ENCODE measurements at places on chromosomes 1 and 21.

GRCh38 chr1:58149271-58149812, 397.2 kb downstream of the OMA1 start:
- no peak for DNase-seq

- no peak for DNase-seq
Measured at GRCh38 chr1:53614231-53615021, 124.5 kb downstream of the GLIS1 start.

- no peak for DNase-seq
Measured at GRCh38 chr1:34272152-34272551, 95.4 kb downstream of the C1orf94 start.

DNA sequence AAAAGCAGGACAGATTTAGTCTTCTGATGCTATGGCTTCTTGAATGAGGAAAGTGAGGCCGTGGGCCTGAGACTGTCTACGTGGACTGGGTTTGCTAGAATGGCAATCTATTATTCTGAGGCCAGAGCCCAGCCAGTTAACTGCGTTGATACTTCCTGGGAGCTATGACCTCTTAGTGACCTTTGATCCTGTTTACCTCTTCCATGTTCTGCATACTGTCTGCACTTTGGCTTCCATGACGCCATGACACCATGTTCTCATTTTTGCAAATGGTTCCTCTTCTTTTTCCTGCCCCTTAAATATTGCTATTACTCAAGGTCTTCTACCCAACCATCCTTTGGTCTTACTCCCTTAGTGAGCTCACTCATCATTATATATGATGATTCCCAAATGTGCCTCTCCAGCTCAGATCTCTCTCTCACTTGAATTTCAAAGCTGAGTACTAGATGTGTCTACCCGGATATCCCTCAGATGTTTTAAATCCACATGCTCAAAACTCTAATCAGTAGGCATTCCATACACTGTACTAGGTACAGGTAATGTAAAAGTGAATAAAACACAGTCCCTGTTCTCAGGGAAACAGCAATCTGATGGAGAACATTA, 66.1 kb upstream of the ATP1A1 start:
- no peak for DNase-seq

- DNase-seq, result no peak
Measured at GRCh38 chr1:25569597-25570396, 26.4 kb downstream of the LDLRAP1 start.

- DNase-seq, result no peak
Measured at GRCh38 chr21:25772686-25773085, 37.9 kb downstream of the GABPA start.

DNA sequence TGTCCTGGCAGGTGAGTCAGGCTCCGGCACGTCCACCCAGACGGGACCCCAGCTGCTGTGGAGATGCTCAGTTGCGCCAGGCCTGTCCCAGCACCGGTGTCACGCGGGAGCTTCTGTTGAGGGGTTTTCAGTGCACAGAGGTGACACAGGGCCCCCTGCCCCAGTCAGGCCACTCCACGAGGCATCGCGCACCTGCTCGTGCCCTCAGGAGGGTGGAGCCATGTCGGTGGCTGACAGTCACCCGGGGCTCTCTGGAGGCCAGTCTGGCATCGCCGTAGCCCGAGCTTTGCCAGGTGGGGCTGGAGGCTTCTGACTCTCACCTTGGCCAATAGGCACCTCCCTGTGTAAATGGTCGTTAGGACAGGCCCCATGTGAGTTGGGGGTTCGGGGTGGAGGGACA, 11.1 kb downstream of the TMEM240 start:
- no peak for DNase-seq

DNA sequence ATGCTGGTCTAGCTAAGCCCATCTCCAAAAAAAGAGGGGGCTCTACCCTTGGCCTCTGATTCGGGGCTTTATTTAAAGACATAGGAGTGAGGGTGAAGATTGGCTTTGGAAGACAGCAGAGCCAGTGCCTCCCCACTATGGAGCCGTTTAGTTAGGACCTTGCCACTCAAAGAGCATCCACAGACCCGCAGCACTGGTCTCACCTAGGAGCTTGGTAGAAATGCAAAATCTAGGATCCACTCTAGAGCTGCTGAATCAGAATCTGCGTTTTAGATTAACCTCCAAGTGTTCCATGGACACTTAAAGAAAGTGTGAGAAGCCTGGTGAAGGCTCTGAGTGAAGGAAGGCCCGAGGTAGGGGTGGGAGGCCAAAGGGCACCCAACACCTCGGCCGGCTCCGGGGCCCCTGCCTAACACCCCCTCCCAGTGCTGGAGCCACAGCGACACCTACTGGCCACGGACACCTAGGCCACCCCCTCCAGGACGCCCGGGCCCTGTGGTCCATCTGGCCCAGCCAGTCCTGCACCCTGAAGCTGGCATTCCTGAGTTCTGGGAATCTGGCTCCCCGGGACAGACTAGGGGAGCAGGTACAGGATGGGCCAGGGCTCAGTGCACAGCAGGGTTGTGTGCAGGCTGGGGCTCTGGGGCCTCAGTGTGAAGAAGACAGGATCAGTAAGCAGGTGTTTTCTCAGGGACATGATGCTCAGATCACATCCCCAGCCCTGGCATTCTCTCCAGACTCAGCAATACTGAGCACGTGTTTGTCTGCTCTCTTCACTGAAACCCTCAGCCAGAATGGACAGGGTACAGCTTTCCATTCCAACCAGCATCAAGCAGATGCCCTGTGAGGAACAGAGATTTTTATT, 79.2 kb downstream of the TMEM53 start:
- DNase-seq, result peak; percentile 81

- peak; percentile 18 for DNase-seq
Measured at GRCh38 chr1:192877283-192877886, 68.5 kb downstream of the RGS2 start.

- no peak for DNase-seq
Measured at GRCh38 chr1:91075233-91076135, 53.6 kb upstream of the ZNF644 start.

GRCh38 chr1:214029796-214030195, 42.0 kb downstream of the PROX1 start:
- DNase-seq, result no peak

GRCh38 chr1:193674292-193674944, 488.0 kb upstream of the B3GALT2 start:
- DNase-seq, result no peak

GRCh38 chr1:179883040-179883744, 1.1 kb downstream of the TOR1AIP1 start:
- peak; percentile 60 for DNase-seq

DNA sequence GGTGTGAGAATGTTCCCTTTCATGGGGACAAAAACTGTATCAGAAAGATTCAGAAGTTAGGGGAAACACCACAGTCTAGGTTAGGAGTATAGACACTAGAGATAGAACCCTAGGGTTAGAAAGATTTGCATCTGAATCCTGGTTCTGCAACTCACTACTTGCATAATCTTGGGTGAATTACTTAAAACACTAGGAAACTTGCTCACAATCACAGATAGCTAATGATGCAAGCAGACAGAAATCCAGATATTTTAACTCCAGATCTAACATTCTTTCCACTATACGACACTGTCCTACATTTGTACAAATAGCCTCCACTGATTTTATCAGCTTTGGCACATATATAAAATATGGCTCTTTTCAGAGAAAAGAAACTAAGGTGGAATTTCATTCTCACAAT, 30.8 kb upstream of the GLIS1 start:
- DNase-seq, result no peak

- DNase-seq, result no peak
Measured at GRCh38 chr1:211541720-211542477, 37.1 kb downstream of the SLC30A1 start.

DNA sequence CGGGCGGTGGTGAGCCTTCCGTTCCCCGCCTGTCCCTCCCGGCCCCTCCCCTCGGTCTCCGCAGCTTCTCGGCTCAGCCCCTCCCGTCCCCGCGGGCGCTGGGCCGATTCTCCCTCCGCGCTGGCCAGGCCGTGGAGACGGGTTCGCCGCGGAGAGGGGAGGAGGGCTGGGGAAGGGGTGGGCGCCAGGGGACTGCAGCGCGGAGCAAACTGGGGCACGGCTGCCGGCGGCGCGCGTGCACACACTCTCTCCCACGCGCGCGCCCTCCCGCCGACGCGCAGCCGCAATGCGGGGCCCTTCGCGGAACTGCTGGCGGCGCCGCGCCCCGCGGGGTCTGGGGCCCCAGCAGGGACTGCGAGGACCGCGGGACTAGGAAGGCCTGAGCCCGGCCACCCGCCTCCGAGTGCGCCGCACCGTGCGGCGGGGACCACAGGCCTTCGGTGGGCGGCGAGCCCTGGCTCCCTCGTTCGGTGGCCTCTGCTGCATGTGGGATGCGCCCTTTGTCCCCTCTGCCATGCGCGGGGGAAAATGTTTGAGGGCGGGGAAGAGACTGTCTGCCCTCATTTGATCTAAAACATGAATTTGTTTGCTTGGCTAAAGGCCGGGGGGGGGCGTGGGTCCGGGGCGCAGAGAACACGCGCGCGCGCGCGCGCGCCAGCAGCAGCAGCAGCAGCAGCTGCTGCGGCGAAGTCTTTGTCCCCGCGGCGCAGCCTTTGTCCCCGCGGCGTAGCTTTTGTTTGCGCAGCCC, 90.7 kb upstream of the VAMP3 start:
- DNase-seq, result peak; percentile 13

DNA sequence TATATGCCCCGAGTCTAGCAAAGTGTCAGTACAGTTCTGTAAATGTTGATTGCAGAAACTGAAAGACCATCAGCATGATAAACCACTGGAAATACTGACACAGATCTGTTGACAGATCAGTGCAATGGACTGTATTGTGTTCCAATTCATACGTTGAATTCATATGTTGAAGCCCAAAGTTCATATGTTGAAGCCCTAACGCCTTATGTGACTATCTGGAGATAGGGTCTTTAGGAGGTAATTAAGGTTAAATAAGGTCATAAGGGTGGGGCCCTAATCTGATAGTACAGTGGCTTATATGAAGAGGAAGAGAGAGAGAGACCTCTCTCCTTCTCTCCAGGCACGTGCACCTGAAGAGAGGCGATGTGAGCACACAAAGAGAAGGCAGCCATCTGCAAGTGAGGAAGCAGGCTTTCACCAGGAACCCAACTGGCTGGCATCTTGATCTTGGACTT, 144.7 kb downstream of the MRPL39 start:
- DNase-seq, result peak; percentile 74

DNA sequence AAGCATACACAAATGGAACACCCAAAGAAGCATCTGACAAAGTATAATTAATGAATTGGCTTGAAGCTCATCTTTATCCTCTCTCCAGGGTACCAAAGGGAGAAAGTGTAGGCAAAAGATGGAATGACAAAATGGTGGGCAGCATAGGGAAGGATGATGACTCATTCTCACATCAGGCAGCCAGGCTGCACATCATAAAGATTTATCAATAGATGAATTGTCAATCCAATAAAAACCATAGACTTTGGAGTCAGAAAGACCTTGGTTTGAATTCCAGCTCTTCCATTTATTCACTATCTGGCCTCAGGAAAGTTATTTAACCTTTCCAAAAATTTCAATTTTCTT, 138.5 kb downstream of the TNR start:
- DNase-seq, result no peak

GRCh38 chr1:228259951-228260350, 52.1 kb downstream of the OBSCN start:
- no peak for DNase-seq

GRCh38 chr1:51922040-51922439, 43.5 kb upstream of the NRDC start:
- no peak for DNase-seq

DNA sequence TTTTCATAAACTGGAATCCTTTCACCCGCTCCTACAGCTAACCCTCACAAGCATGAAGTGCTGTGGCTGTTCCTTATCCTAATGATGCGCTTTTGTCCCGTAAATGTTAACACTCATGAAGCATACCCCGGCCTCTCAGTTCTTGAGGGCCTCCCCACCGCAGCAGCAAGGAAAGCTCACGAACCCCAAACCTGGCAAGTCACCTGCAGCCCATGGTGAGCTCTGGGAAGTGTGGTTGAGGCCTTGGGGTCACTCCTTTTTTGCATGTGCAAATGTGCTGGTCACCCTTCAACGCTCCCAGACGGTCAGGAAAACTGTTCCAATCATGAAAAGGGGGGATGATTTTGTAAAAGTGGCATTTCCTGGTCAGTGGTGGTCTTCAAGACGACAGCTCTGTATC, 124.6 kb downstream of the PRDM2 start:
- no peak for DNase-seq

DNA sequence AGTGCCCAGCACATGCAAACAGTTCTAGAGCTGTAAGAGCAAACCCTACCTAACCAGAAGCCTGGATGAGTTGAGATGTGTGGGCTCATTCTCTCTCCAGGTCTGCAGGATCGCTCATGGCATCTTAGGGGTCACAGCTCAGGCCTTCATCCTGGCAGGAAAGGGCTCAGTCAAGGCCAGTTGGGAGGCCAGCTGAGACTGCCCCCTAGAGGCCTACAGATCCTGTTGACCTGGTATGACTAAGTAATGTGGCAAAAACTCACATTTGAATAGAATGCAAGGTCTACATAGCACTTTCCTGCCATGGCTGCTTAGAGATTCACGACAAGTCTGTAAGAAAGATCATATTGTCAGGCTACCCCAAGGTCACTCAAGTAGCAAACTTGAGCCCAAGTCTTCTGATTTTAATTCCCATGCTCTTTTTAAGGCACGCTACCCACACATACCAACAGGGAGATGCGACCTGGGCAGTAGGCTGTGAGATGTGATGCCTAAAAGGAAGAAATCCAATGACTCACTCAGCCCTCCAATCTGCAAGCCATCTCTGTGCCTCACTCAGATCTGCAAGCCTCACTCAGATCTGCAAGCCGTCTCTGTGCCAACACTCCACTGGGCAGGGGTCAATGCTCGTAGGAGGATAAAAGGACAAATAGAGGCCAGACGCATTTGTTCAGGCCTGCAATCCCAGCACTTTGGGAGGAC, 5.1 kb upstream of the CAPN8 start:
- DNase-seq, result peak; percentile 23

DNA sequence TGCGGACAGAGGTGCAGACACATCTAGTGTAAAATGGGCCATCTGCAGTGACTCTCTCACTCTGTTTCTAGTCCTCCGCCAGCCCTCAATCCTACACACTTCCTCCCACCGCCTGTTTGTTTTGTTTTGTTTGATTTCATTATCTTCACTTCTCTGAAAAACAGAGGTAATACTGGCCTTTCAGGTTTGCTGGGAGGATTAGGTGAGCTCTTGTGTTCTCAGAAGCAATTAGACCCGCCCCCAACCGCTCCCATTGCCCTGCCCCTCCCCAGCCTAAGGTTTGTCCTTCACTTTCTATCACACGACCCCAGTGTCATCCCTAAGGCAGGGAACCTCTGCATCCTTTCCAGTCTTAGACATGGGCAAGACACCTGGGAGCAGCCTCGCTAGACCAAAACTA, 43.2 kb upstream of the TACSTD2 start:
- DNase-seq, result no peak

DNA sequence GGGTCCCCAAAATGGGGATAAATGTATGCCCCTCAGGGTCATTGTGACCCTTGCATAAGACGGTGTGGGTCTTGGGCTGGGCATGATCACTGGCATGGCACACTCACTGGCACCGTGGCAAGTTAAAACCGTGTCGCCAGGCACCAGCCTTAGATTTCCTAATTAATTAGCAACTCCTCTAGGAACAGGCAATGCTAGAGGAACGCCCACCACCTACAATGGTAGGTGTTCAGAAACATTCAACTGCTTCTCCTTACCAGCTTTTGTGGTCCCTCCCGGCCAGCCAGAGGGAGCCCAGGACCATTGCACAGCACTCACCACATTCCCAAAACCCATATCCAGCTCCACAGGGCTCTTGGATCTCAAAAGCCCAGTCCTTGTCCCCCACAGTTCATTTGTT, 36.4 kb downstream of the EPHA2 start:
- DNase-seq, result no peak

- peak; percentile 96 for DNase-seq
Measured at GRCh38 chr1:33080885-33081553, at the start of gene AZIN2. Gene AZIN2 (plus strand): TSS chr1:33081153. CDS start chr1:33082250, 1,097 bp downstream.

Measured in activated CD4-positive, alpha-beta T cell treated with anti-CD3 and anti-CD28 coated beads, Interleukin-10, Interleukin-2, amounts not matched to agents 100 ng/mL and 50 ng/mL, durations not matched to agents 16 hours and 8 hours (primary cell).